Placental pericyte (primary cell): ENCODE measurements at places on chromosomes 16 and 17. TPM values are rescaled to one million over a fixed set of nuclear protein-coding genes. Genes with fewer than 3 reads are reported as not detected.

The METTL16 gene
- 6.6 and 18.3 TPM in 2 replicates for total RNA-seq

The CMTM2 gene
- not detected in 2 replicates for total RNA-seq

The GLIS2 gene
- total RNA-seq = 3.7 and 5.3 TPM in 2 replicates

The KRT33B gene
- total RNA-seq = not detected in 2 replicates

The CCL8 gene
- total RNA-seq = not detected in 2 replicates

The RND2 gene
- total RNA-seq = under 0.01 and 0.88 TPM in 2 replicates

The FADS6 gene
- not detected in 2 replicates for total RNA-seq

The CD300E gene
- not detected in 2 replicates for total RNA-seq

The CCL15 gene
- total RNA-seq = not detected in 2 replicates

The FOXJ1 gene
- total RNA-seq = not detected in 2 replicates

The MYOCD gene
- under 0.01 and 4.7 TPM in 2 replicates for total RNA-seq

The TMEM88 gene
- total RNA-seq = 1.4 and 10.7 TPM in 2 replicates

The GDPD3 gene
- total RNA-seq = 0.66 and 1.7 TPM in 2 replicates

The HERPUD1 gene
- 90.5 and 646 TPM in 2 replicates for total RNA-seq

The ABCC12 gene
- total RNA-seq = 0.14 TPM in 1 of 2 replicates, not detected in the other

The CES2 gene
- total RNA-seq = 38.7 and 46.4 TPM in 2 replicates

The BMERB1 gene
- total RNA-seq = 14.2 and 39.9 TPM in 2 replicates

The MAPT gene
- total RNA-seq = under 0.01 and 0.29 TPM in 2 replicates
